ENCODE measurements at places on chromosomes 13 and 19. TPM values are rescaled to one million over a fixed set of nuclear protein-coding genes. Genes with fewer than 3 reads are reported as not detected.

Gene HNRNPUL1
- 164 TPM for total RNA-seq

Gene JSRP1
- 1.3 TPM for total RNA-seq

Gene CBY2
- not detected for total RNA-seq

Gene STARD13
- total RNA-seq = 28.7 TPM

Gene HRC
- total RNA-seq = not detected

Gene LRP3
- 13.3 TPM for total RNA-seq

Gene ZNF69
- not detected for total RNA-seq

Gene NLRP11
- total RNA-seq = not detected

Gene ZNF99
- total RNA-seq = not detected

Gene SLC15A1
- total RNA-seq = not detected
